Mesendoderm (in vitro differentiated cells): ENCODE measurements at places on chromosomes 4 and X.

DNA sequence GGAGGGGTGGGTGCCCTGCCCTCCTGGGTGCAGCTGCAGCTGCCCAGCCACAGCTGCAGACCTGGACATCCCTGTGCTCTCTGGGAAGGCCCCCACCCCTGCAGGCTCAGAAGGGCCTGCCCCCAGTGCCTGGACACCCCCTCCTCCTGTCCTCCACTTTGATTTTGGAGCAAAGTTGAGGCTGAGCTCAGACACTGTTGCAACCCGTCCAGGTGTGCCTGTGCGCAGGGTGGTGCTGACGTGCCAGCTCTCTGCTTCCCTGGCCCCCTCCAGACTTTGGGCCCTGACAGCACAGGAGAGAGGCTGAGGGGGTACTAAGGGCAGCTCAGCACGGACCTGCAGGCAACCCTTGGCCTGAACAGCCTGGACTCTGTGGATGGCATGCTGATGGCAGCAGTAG is 750.3 kb downstream of the ARAP2 start:
- no peak for DNase-seq

- DNase-seq: peak; percentile 31
These were observed 27.7 kb upstream of the SFRP2 start for GRCh38 chr4:153816542-153816941.

- peak; percentile 22 for DNase-seq
These were observed 13.9 kb upstream of the BEX4 start for GRCh38 chrX:103201041-103201440.

DNA sequence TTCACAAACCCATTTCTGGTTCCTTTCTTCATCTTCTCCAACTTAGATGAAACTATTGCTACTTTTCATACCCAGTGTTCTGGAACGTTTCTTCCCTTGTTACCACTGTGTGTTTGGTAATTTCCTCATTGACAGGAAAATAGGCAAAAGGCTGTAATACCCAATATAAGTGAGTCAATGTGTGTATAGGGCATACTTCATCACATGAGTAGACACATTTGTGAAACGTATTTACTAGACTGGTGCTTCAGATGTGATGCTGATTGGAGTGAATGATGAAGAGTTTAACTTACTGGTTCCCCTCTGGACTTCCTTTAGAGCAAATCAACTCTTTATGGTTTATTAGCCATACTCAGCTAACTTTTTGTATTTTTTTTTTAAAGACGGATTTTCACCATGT is 195.1 kb upstream of the ATP6AP2 start:
- no peak for DNase-seq

- DNase-seq: peak; percentile 37
These were observed 70.0 kb downstream of the NYX start for GRCh38 chrX:41516999-41517765.
